Type B pancreatic cell (in vitro differentiated cells): ENCODE measurements at places on chromosomes 4 and X. TPM values are rescaled to one million over a fixed set of nuclear protein-coding genes. Genes with fewer than 3 reads are reported as not detected.

DNA sequence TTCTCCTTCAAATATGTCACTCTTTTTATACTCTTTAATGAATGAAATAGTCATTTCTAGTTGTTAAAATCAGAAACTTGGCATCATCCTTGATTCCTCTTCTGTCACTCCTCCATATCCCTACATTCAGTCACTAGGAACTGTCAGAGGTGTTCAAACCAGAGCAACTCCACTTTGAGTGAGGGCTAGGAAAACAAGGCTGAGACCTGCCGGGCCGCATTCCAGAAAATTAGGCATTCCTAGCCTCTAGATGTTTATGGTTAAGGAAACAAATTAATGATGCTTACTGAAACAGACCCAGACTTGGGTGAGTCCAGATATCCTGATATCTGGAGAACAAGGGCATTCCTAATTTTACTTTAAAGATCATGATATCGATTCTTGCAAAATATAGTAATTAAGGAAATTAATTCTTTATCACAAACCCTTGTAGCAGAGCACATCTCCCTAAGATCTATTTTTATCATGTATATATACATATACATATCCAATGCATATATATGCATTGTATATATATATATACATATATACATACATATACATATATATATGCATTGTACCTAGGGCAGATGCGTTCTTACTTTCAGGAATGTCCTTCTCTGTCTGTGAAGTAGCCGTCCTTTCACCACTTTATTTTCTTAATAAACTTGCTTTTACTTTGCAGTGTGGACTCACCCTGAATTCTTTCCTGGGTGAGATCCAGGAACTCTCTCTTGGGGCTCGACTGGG is 98.4 kb upstream of the GC start:
- DNase-seq: no peak

GRCh38 chr4:108833046-108833445 is 70.2 kb upstream of the ETNPPL start:
- DNase-seq: no peak

- no peak for DNase-seq
Observed at GRCh38 chr4:99807666-99808065, 9.0 kb upstream of the DAPP1 start.

DNA sequence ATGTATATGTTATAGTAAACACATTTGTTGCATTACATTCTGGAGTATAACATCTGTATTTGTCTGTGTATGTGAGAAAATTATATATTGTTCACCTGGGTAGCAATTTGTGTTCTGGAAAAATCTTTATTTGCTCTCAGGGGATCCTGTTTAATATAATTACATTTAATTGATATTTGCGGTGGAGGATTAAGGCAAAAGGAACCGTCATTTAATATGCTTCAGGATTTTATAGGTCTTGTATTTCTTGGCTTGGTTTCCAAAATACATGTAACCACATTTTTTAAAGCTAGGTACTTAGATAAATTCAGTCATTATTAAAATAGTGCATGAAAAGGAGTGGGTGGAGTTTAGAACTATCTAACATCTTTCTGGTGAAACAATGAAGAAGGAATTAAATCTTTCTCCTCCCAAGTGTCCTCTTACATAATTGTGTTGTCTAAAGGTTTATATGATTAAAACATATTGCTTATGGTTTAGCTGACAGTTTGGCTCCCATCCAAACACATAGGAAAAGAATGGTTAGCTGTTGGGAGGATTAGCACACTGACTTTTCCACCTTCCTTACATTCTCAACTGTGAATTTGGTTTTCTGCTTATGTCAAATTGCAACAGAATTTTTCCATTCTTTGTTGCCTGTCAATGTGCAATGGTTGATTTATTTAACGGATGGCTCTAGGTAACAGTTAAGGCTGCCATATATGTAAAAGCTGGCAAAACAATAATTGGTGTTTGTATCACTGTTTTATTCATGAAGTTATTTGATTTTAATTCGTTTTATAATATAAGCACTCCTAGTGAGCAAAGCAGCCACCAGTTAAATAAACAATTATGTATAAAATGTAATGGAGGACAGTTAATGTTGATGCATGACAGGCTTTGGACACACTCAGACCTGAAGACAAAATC is 250.8 kb upstream of the SFRP2 start:
- no peak for DNase-seq

DNA sequence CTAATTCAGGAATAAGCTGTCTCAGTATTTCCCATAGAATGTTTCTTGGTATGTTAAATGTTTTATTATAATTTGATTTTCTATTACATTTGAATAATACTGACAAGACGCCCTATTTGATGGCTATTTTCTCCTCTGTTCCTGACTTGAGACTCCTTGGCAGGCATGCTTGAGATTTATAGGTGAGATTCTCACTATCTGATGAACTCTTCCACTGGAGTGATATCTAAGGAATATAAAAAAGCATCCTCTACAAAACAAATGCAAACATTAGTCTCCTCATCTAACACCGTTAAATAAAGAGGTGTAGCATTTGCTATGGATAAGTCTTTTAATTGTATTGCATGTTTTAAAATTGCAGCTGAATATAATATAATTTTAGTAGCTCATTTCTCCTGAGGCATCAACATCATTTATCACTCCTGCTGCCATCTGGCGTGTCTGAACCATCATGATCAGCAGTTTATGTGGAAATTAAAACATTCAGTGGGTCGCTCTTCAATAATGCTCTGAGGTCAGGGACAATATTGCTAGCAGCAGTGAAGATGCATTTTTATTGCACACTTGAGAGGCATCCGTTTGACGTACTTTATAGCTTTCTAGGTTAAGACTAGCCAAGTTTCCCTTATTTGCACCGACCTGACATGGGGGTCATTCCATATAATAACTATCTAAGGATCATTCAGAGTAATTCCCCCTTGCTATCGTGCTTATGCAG is 210.4 kb upstream of the GALNTL6 start:
- DNase-seq: no peak

- no peak for DNase-seq
Observed at GRCh38 chr4:173539986-173540385, 10.0 kb upstream of the HAND2 start.

DNA sequence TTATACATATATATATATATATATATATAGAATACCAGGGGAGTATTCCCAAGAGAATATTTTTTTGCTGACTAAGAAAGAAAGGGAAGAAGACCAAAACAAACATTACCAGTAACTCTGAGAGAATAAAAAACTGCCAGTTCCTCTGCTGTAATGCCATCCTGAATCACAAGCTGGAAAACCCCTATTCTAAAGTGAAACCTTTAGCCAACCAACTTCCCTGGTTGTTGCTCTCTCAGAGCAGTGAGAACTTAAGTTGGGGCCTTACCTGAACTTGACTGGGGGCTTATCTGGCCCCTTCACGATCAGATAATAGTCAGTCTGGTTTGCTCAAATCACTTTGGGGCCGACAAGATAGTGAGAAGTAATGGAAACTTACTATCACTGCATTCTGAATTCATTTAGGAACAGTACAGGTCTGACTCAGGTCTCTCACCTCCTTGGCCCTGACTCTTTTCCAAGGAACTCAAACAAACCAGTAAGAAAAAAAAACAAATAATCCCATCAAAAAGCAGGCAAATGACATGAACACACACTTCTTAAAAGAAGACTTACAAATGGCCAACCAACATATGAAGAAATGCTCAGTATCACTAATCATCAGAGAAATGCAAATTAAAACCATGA is 62.5 kb downstream of the CD40LG start:
- no peak for DNase-seq

- DNase-seq: no peak
Observed at GRCh38 chr4:105976915-105977314, 81.6 kb downstream of the NPNT start.

- no peak for DNase-seq
Observed at GRCh38 chr4:163179207-163179606, 12.5 kb upstream of the NAF1 start.

- DNase-seq: no peak
Observed at GRCh38 chr4:151430740-151431457, 21.9 kb downstream of the FHIP1A start.

DNA sequence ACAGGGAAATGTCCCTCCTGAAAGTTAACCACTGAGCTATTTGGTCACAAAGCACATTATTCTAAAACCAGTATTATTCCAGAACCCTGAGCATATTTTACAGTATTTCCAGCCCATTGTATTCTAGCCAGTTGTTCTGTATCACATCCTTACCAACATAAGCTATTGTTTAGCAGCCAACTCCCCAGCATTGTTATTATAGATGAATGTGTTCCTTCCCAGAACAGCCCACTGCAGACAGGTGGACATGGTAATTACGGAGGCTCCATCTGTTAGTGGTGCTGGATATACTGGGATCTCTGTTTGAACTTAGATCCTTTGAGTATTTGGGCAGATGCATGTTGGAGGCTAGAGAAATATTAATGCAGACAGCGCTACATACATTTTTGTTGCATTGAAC is 126.1 kb downstream of the MGST2 start:
- no peak for DNase-seq

- no peak for DNase-seq
Observed at GRCh38 chr4:153119626-153120025, 84.6 kb upstream of the TRIM2 start.

DNA sequence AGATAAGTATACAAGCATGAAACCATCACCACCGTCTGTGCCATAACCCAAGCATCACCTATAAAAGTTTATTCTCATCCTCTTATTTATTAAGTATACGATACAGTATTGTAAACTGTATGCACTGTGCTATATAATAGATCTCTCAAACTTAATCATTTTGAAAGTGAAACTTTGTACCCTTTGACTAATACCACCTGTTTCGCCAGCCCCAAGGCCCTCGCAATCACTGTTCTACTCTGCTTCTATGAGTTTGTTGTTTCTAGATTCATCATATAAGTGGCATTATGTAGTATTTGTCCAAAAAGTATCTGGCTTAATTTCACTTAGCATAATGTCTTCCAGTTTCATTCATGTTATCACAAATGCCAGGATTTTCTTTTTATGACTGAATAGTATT is 72.1 kb upstream of the DOCK11 start:
- no peak for DNase-seq

GRCh38 chr4:28518561-28519165 is 1658.0 kb downstream of the STIM2 start:
- DNase-seq: no peak

DNA sequence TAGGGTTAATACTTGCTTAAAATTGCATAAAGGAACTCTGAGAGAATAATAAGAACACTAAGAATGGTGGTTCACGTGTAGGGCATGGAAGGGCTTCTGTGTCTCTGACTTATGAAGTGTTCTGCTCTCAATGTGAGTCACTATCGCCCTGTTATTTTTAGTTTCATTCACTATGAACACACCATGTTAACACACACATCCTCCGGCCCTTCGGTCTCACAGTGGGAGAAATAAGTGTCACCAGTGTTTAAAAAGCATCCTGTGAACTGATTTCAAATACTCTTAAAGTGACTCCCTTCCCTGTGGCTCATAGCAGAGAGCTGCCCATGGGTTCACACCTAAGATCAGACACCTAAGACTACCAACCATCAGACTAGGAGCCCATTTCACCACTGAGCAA is 33.8 kb upstream of the FGFBP2 start:
- DNase-seq: no peak

GRCh38 chrX:9880870-9881269 is 86.3 kb upstream of the CLDN34 start:
- no peak for DNase-seq

GRCh38 chr4:173862754-173863153 is 332.7 kb upstream of the HAND2 start:
- DNase-seq: no peak

- no peak for DNase-seq
Observed at GRCh38 chrX:29555465-29556091, 659.8 kb upstream of the MAGEB2 start.

- DNase-seq: no peak
Observed at GRCh38 chr4:184816962-184817361, 8.8 kb downstream of the ACSL1 start.

Gene FRAS1
- 33.1 and 37.7 TPM in 2 replicates for total RNA-seq

Gene GPR101
- total RNA-seq: not detected in 2 replicates

Gene SORCS2
- total RNA-seq: 13.4 and 24.0 TPM in 2 replicates

Gene GYPB
- not detected in 2 replicates for total RNA-seq

Gene ARHGAP6
- 8.0 and 10.1 TPM in 2 replicates for total RNA-seq

Gene MID1
- total RNA-seq: 22.4 and 52.7 TPM in 2 replicates

Gene ESX1
- total RNA-seq: 0.19 TPM in 1 of 2 replicates, not detected in the other

Gene AVPR2
- total RNA-seq: not detected in 2 replicates

Gene BST1
- 0.89 and 3.4 TPM in 2 replicates for total RNA-seq

Gene SYNPO2
- 20.1 and 22.9 TPM in 2 replicates for total RNA-seq

Gene SULT1E1
- 64.9 and 80.7 TPM in 2 replicates for total RNA-seq

Gene FABP2
- 4.1 and 12.4 TPM in 2 replicates for total RNA-seq

Gene MAB21L2
- total RNA-seq: 0.55 and 114 TPM in 2 replicates
